ENCODE measurements at places on chromosomes 11 and 22.

DNA sequence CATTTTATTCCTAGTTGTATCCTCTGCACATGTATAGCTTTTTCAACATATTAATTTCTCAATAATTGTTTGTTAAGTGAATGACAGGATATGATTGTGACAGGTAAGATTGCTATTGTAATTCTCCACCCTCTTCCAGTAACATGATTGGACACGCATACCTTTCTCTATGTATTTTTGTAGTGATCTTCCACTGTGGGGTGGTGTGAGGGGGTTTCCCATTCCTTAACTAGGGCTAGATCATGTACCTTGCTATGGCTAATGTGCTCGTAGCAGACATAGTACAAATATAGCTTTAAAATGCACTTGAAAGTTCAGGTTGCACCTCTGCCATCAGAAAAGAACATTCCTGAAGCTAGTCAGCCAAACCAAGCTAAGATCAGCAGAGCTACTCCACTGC, 2392.8 kb upstream of the RAG2 start:
- no peak for DNase-seq

GRCh38 chr11:101759771-101760450, 154.9 kb upstream of the CEP126 start:
- no peak for DNase-seq

DNA sequence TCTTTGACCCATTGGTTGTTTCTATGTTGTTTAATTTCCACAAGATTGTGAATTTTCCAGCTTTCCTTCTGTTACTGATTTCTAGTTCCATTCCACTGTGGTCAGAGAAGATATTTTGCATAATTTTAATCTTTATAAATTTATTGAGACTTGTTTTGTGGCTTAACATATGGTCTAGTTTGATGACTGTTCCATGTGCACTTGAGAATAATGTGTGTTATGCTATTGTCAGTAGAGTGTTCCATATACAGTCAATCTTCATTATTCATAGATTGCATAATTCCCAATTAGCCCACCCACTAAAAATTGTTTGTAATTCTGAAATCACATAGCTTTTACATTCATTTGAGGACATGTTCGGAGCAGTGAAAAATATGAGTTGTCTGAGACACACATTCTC, 346.1 kb upstream of the DDI1 start:
- DNase-seq = no peak

- DNase-seq = no peak
Observed at GRCh38 chr11:11807811-11808782, 33.7 kb upstream of the USP47 start.

DNA sequence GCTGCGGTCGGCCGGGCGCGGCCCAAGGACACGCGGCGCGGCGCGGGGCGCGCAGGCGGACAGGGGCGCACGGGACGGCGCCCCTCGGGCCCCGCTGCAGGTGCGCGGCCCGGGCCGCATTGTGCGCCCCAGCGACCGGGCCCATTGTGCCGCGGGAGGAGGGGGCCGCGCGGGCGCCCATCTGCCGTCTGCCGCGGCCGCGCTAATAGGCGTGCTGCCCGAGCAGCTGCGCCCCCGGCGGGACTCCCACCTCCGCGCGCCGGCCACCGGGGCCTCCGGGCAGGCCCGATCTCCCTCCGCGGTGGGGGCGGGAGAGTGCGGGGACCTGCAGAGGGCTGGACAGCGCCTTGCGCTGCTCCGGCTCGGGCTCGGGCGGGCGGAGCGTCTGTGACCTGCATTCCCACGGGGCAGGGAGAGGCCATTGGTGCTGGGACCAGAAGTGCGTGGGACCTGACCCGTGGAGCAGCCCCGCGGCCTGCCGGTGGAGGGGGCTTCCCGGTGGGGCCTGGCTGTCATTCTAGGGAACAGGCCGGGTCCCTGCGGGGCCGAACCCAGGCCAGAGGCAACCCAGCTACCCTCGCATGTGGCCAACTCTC, 933 bp downstream of the BRSK2 start:
- peak; percentile 20 for DNase-seq

- DNase-seq = no peak
Observed at GRCh38 chr11:121143921-121144320, 42.9 kb downstream of the TECTA start.

DNA sequence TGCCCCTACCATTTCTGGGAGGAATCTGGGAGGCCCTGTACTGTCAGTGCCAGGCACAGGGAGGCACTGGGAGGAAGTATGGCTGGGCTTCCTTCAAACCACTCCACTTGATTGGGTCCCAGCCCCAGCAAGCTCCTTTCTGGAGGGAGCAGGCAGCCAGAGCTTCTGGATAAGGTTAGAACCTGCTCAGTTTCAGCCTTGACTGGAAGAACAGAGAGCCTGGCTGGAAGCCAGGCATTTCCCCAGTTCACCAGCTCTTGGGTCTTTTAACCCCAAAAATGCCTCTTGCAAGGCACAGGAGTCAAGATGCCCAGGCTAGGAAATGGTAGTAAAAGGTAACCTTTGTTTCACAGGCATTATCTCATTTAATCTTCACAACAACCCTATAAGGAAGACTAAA, 9.0 kb upstream of the KCTD14 start:
- no peak for DNase-seq

DNA sequence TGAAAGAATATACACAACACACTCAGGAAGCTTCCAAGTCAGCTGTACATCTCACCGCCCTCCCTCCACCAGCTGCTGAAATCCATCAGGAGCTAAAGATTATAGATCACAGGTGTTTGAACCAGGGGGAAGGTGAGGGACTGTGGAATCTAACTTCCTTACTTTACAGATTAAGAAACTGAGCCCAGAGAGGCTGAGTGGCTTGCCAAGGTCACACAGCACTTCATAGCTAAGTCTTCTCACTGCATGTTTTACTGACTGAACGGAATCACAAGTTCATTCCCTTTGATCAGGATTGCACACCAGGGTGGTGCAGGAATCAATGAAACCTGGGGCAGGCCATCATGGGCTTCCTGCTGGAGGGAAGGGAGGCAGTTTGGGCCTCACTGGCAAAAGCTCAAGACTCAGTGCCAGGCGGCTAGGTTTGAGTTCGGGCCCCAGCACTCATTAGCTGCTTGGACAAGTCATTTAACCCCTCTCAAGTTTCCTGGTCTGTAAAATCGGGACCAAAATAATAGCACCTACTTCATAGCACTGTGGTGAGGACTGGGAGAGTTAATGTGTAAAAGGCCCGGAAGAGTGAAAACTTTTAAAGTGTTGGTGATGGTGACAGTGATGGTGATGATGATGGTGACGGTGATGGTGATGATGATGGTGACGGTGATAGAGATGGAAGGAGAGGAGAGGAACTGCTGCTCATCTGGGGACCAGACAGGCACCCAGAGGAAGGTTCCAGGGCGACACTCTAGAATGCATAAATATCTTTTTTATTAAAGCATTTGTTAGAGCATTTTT, 8.2 kb downstream of the CD5 start:
- DNase-seq = no peak

DNA sequence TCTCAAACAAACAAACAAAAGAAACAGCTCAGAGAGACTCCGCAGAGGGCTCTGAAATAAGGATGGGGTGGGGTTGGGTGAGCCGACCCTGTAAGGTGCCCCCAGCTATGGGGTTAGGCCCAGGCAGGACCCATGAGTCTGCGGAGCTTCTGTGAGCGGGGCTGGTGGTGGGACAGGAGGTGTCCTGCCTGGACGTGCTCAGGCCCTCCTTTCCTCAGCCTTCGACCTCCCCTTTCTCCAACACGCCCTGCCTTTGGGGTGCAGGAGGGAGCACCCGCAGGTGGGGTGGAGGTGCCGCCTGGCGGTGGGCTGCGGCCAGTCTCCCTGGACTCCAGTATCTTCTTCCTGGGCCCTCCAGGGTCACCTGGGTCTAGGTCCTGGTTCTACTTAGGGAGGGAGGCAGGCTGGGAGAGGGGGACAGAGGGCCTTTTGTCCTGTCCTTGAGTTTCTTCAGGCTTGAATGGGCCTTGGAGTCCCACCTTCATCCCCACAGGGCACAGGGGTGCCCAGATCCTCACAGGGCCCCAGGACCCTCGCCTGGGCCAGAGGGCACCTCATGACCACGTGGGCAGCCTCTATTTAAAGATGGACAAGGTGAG, 12.3 kb downstream of the PRR33 start:
- DNase-seq = no peak

- DNase-seq = no peak
Observed at GRCh38 chr22:37639771-37640590, 512 bp downstream of the SH3BP1 start.

GRCh38 chr11:34855021-34855753, 61.0 kb downstream of the APIP start:
- DNase-seq = no peak

DNA sequence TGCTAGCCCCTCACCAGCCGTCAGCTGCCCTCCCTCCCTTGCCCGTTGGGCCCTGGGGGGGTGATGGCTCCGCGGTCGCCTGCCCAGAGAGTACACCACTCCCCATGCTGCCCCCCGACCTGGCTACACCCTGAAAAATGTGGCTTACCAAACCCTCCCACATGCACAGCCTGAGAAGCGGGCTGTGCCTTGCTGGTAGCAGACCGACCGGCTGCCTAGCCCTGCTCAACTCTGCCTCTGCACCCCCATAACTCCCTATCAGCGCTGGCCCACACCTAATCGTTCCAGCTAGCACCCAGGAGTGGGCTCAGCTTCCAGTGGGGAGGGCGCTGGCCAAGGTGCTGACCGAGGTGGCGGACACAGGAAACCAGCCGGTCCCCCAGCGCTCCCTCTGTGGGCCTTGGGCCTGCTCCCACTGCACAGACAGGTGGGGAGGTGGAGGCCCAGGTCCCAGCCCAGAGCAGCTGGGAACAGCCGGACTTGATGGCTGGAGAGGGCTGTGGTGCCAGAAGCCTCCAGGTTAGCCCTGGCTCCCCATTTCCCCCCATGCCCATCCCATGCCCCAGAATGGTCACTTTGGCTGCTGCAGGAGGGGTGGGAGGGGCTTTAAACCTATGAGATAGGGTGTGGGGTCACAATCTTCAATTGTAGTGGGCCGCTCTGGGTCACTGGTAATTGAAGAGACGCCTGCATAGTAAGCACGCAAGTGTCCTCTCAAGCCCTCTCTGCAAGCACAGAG, 32.1 kb upstream of the PRODH start:
- DNase-seq = no peak

- no peak for DNase-seq
Observed at GRCh38 chr22:36819112-36819511, 2.3 kb upstream of the PVALB start.

GRCh38 chr22:32389685-32390084, 22.4 kb downstream of the RTCB start:
- no peak for DNase-seq

DNA sequence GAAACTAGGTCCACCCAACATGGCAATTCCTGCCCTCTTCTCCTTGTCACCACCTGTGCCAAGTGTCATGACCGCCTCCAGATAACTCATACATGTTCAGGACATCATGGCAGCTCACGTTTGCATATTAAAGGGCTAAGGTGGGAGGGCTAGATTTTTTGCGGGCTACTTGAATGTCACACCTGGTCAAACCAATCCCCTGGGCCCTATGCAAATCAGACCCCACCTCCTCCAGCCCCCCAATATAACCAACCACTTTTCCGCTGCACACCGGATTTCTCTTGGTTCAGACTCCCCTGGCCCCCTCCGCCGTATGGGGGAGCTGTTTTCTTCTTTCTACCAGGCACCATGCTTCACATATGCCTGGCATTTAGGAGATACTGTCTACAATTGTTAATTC, 12.6 kb downstream of the UPB1 start:
- DNase-seq = no peak

- no peak for DNase-seq
Observed at GRCh38 chr11:104090767-104091166, 54.3 kb downstream of the DDI1 start.

DNA sequence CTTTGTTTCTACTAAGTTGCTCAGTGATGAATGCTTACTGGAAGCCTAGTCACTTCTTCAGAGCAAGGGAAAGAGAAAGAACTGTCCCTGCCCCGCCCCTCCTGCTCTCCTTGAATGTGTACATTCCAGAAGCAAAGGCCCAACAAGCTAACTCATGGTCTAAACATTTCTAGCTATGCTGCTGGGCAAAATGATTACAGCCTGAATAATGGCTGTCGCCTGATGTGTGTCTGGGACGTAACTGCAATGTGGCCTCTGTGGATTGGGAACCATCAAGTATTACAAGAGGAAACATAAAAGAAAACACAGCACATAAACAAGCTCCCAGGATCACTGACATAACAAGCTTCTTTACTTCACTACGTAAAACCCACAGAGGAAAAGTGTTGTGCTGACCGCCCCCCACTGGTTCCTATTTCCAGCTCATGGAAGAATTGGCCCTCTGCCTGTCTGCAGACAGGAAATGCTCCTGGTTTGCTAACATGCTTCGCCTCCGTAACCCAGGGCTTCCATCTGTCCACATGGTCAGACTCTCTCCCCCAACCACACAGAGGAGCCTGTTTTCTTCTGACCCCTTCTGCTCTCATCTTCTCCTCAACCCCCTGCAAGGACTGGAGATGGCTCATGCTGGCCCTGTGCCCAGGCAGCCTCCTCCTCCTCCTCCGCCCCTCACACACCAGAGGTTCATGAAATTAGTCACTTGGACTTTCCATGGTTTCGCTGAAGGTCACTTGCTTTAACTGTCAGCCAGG, 187.2 kb downstream of the MAML2 start:
- no peak for DNase-seq

- DNase-seq = no peak
Observed at GRCh38 chr11:1870326-1870696, 17.4 kb downstream of the LSP1 start.

DNA sequence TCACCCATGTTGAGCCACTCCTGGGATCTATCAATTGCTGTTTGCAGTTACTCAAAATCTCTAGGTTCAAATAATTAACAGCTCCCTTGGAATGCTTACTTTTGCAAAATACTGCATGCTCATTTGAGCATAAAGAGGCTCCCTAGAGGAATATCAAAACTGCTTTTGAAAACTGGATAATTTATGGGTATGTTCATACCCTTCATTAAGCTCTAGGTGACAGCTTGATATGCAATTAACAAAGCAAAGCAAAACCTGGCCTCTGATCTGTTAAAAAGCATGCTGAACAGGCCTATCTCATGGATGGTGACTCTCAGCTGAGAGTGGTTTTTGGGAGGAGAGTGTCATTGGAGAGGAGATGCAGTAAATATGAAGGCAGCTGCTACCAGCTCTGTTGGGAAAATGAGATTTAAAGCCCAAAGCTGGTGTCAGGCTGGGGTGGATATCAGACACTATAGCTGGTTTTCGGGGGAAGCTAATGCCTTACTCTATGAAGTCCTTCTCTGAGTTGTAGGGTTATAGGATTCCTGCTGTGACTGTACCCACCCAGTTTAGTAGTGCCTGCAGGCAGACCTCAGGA, 110.9 kb downstream of the RASSF10 start:
- no peak for DNase-seq

Measured in NCI-H1930 (cell line).